ENCODE measurements at places on chromosomes 1 and 21.
A peak's percentile ranks its signal among the peaks of the same experiment; 100 is the strongest.

- DNase-seq: no peak
Observed at GRCh38 chr1:12059722-12060464, 3.2 kb upstream of the TNFRSF8 start.

GRCh38 chr1:25890239-25891034, 14.9 kb upstream of the PAQR7 start:
- peak; percentile 69 for DNase-seq

DNA sequence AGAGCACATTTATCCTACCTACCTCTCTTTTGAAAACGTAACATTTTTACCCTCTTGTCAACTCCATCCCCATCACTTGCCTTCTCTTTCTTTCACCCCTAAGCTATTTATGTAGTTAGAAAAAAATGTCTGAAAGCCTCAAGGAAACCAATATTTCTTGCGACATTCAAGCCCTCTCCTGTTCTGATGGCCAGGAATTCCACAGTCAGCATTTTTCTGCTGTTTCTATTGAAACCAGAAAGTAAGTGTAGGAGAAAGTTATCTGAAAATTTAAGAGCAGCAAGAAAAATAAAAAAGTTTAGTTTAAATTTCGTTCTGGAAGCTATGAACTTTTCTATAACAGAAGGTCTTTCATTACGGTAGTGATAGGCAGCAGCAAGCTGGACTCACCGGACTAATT, 247.6 kb upstream of the PBX1 start:
- DNase-seq: no peak

DNA sequence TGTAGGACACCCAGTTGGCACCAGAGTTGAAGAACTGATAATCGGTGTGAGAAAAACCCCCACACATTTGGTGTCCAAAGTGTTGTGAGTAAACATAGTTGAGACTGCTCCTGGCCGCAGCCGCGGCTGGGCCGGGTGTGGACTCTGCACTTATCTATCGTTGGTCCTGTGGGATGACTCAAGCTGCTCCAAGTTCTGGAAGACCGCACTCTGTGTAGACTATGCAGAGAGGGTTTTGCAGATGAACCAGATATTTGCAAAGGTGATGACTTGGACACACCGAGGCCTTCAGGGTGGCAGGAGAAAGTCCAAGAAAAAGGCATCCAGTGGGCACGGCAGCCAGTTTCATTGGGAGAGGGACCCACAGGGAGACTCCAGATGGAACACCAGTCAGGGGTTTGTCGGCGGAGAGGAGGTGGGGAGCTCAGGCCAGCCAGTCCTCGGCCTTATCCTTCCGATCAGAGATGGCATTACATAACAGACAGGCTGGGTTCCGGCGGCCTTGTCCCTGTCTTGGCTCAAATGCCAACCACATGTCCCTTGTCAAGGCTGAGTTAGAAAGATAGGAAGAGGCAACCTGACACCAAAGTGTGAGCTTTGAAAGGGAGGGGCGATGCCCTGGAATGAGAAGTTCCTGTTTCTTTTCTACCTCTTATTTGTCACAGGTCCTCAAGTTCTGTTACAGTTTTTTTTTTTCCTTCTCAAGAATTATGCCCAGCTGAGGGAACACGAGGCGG, 21.1 kb downstream of the C2CD2 start:
- peak; percentile 76 for DNase-seq

DNA sequence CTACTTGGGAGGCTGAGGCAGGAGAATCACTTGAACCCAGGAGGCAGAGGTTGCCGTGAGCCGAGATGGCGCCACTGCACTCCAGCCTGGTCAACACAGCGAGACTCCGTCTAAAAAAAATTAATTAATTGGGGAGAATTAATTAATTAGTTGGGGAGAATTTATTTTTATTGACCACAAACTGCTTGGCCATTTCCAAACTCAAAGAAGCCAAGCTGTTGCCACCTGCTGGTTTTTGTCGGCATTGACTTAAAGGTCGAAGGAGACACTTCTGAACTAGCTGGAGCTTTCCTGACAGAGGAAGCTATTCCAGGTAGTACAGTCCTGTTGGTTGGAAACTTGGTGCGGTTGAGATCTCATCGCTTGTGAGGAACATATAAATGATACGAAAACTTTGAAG, 13.1 kb downstream of the MAP1LC3C start:
- peak; percentile 64 for DNase-seq

DNA sequence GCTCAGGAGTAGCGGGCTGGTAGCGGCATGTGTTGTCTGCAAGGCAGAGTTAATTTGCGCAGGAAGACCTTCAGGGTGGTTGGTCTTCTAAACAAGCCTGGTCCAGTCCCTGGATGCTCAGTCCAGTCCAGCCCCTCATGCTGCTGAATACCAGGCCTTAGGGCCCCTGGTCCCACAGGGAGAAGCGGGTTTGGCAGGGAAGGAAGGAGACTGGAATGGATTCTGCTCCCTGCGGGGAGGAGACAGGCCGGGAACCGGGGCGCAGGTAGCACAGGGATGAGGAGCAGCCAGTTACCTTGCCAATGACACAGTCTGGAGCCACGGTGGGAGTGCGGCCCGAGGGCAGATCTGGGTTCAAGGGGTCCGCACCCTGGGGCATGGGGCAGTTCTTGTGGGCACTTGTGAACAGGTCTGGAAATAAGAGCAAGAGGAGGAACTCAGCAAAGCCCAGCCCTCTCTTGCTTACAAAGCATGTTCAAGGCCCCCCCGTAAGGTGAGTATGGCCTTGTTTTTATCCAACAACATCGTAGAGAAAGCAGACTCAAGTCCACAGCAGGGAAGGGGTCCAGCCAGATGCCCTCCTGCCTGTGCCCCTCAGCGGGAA, 10.1 kb downstream of the FAM131C start:
- no peak for DNase-seq

- no peak for DNase-seq
Observed at GRCh38 chr1:1197551-1198422, 8.6 kb downstream of the TNFRSF18 start.

- DNase-seq: no peak
Observed at GRCh38 chr1:233904633-233905415, at the start of gene SLC35F3. Gene SLC35F3 (plus strand): TSS chr1:233904676.

DNA sequence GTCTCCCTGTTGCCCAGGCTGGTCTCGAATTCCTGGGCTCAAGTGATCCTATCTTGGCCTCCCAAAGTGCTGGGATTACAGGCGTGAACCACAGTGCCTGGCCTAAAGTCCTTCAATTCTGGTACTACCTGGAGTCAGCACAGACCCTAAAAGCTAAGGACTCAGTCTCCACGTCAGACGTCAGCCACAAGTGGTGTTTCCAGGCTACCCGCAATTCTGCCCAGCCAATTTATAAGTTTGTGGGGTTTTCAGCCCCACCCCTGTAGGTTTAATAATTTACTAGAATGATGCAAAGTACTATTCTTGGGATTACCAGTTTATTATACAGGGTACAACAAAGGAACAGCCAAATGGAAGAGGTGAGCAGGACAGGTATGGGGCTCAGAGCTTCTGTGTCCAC, 10.6 kb upstream of the DIP2A start:
- DNase-seq: no peak

GRCh38 chr1:225755671-225756319, 21.8 kb upstream of the SRP9 start:
- DNase-seq: no peak

GRCh38 chr1:148353461-148354283, 129.4 kb downstream of the PPIAL4G start:
- DNase-seq: peak; percentile 49

DNA sequence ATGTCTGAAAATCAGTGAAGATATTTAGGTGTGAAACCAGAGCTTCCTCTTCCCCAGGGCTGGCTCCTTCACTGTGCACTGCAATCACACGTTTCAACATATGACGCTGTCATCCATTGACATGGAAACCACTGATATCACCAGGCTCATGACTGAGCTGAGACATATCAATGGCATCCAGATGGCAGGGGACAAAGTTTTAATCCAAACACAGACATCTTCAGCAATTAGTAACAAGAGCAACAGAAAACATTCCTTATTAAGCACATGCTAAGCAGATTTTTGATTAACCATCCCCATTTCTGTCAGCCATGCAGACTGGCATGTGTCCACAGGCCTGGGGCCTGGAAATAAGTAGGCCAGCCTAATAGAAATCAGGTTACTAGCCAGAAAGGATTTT, 108.0 kb upstream of the ADAR start:
- DNase-seq: no peak

DNA sequence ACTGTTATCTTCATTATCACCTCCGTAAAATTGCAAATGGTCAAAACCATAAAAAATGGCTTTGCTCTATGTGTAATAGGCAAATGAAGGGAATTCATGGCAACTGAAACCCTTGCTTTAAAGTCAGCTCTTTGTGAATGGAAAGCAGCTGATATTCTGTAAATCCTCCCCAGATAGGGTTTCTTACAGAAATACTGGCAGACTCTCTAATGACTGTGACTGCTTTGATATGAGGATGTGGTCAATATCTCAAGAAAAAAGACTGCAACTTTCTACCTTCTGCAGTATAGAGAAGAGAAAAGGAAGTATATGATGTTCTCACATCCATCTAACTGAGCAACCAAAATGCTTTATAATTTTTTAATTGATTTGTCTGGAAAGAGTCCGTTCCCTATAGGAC, 193.1 kb downstream of the ST6GALNAC3 start:
- no peak for DNase-seq

DNA sequence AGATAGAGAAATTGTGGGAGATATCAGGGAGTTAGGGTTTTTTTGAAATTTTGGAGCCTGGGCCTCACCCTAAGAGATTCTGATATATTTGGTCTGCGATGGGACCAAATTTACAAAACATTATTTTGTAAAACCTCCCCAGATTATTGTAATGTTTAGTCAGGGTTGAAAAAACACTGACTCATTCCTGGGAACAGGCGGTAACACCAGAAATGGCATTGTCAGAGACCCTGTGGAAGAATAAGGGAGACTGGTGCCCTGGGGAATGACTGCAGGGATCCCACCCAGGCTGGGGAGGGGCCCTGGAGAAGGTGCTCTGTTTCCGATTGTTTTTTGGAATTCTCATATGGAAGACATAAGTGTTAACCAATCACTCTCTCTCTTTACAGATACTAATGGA, 13.1 kb upstream of the STRIP1 start:
- no peak for DNase-seq

DNA sequence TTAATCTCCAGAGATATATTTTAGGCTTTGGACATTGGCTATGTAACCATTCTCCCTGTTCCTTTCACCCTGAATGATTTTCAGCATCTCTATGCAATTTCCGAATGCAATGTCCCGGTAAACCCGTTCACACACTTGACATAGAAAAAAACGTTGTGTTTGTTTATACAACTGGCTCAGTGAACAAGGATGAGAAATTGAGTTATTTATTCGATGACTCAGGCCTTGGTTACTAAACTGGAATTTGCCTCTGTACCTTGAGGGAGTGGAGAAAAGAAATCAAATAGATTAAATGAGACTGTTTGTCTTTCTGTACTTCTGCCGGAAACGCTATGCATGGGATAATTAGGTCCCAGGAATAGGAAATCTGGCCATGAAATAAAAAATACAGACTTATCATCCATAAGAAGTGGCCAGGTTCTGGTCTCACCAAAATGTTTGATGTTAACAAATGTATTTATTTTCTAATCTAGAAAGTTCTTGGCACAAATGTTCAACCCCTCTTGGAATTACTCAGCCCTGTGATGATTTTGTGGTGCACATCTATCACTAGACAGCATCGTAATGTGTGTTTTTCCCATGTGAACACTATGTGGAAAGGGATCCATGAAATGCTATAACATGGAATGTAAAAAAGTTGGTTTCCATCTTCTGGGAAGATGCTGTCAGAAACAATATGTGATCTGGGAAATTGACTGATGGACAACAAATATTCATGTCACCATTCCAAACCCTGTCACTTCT, 253.9 kb downstream of the DUSP10 start:
- peak; percentile 90 for DNase-seq

DNA sequence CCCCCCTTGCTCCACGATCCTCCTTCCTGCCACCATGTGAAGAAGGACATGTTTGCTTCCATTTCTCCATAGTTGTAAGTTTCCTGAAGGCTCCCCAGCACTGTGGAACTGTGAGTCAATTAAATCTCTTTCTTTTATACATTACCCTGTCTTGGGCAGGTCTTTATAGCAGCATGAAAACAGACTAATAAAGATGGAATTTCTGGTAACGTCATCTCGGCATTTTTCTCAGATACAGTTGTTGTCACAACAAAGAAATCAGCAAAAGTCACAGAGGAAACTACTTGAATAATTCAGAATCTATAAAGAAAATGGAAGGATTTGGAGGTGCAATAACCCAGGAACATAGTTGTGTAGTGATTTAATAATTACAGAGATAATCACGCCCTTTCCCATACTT, 4.4 kb downstream of the APCS start:
- no peak for DNase-seq

GRCh38 chr1:59004755-59005154, 220.9 kb upstream of the JUN start:
- DNase-seq: no peak

- no peak for DNase-seq
Observed at GRCh38 chr21:30271611-30272010, 11.1 kb downstream of the KRTAP24-1 start.

GRCh38 chr1:210292231-210292871, 36.4 kb upstream of the HHAT start:
- peak; percentile 44 for DNase-seq

DNA sequence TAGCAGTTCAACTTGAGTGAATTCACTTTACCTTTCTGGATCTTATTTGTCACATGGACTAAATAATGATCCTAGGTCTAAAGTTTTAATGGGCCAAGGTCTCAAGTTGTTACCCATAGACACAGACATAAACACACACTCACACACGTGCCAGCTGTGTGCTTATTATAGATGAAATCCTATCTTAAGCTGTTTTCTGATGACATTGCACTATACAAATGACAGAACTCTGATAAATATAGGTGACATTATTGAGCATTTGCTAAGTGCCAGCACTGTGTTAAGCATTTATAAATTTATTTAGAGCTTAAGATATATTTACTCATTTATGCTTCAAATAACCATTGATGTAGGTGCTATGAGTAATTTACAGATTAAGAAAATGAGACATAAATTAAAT, 474.4 kb upstream of the NR5A2 start:
- DNase-seq: no peak

DNA sequence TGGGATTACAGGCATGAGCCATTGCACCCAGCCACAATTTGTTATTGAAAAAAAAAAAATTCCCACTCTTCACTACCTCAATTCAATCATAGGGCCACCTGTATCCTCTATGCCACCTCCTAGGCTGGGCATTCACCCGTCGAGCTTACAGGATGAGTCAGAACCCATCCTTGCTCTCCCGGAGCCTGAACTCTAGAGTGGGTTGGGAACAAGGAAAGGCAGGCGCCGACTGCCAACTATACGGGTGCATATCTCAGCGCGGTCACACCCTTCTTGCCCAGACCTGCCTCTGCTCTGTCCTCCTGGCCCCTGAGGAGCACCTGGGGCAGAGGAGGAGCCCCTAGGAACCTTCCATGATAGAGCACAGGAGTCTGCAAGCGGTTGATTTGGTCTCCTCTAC, 21.4 kb upstream of the LBR start:
- DNase-seq: peak; percentile 97

DNA sequence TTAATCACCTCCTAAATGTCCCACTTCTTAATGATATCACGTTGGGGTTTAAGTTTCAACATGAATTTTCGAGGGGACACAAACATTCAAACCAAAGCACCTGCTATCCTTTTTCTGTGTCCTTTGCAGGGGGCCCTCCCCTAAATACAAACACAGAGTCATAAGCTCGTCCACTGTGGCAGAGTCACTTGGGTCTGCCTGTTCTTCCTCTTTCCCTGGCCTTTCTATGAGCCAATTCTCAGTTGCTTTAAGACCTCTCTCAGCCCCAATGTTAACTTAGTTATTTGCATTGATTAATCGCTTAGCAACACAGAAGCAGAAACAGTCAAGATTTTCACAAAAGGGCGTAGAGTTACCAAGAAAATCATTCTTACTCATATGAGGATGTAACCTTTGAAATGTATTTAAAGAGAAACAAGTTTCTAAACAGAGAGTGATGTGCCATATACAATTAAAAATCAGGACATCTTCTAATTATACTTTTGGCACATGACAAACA, 14.9 kb downstream of the APCS start:
- no peak for DNase-seq
